ENCODE measurements at places on chromosomes 1 and 21.
A peak's percentile ranks its signal among the peaks of the same experiment; 100 is the strongest.

GRCh38 chr1:26787381-26787705, 407 bp upstream of the PIGV start:
- no peak for DNase-seq

- no peak for DNase-seq
These were observed 54.9 kb upstream of the BACE2 start for GRCh38 chr21:41112740-41113692.

DNA sequence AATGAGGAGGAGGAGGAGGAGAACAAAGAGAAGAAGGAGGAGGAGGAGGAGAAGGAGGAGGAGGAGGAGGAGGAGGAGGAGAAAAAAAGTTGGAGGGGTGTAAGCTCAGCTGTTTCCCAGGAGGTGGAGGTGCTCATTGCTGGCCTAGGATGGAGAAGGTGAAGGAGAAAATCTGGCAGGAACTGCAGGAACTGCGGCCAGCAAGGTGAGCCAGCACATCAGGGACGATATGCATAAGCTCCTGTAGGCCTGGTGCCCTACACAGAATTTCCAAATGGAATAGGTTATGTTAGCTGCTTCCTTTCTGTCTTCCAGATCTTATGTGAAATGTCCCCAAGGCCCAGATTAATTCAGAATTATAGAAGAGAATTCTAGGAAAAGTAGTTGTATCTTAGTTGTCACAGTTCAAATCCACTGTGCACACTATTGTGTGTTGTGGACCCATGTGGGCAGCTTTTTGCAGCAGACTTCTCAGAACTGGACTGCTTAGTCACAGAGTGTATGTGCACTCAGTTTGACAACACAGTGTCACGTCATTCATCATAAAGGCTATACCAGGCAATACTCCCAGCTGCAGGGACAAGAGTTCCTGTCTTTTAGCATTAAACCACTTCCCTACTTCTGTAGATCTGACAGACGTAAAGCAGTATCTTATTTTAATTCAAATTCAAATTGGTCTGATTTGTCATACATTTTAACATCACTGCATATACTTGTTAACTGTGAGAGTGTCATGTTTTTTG, 303.7 kb downstream of the HLX start:
- no peak for DNase-seq

DNA sequence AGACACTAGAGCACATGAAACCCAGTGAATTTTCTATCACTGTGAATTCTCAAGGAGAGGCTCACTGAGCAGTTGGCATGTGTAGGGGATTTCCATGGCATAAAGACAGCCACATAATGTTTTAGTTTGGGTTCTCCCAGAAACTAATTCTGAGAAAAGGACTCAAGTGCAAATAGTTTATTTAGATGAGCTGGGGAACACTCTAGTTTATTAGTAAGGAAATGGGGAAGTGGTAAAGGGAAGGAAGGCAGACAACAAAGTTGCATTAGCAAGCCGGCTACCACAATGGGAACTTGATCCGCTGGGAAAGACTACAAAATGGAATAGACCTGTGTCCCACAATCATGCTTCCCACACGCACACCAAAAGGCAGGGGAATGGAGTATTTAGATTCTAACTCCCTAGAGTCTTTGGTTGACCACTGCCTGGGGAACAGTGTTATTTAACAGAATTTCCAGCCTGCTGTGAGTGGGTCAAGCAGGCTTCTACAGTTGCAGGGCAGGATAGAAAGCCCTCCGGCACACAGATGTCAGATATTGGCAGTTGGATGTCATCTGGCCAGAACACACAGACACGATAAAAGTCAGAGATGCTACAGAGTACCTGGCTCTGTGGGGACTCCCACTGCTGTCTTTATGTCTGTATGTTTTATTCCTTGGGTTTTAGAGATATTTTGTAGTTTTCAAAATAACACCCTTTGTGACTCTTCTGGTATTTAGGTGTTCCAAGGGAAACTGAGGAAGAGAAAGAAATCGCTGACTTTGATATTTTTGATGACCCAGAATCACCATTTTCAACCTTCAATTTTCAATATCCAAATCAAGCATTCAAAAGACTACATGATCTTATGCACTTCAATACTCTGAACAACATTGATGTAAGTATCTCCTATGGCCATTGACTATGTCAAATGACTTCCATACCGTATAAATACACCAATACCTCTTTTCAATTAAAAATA, 150.1 kb downstream of the PLA2G4A start:
- DNase-seq = no peak

DNA sequence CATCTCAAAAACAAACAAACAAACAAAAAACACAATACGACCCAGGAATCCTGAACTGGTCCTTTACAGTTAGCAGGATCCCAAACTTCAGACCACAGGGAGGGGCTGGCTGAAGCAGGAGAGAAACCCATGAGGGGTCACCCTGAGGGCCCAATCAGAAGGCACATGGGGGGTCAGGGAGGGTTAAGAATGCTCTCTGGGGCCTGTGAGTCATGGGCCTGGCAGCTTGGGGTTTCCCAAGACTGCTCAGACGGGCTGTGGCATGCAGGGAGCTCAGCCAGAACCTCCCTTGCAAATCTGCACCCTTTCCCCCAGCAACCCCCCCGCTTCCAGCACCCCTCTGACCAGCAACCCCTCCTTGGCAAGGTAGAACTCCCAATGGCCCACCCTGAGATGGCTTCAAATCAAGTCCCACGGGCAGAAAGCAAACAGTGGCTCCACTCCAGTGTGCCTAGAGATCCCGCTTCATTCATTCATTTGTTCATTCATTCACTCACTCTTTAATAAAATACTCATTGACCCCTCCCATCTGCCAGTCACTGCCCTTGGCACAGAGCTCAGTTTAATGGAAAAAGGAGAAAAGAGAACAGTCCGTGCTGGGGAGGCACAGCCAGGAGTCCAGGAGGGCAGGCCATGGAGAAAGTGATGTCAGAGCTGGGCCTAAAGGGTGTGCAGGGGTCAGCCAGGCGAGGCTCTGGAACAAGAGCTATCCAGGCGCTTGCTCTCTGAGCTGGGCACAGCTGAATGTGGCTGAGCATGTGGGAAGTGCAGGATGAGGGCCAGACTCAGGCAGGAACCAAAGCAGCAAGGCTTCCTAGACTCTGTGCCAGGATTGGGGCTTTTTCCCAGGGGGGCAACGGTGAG, 8.2 kb downstream of the UQCRHL start:
- DNase-seq = no peak

GRCh38 chr1:229171934-229172333, 99.0 kb upstream of the RAB4A start:
- DNase-seq = no peak

- DNase-seq = peak; percentile 60
These were observed 79.0 kb downstream of the GALNT2 start for GRCh38 chr1:230145953-230146476.

GRCh38 chr1:147809236-147809635, 48.8 kb upstream of the GJA5 start:
- DNase-seq = no peak

GRCh38 chr21:42913476-42913875, 12.0 kb downstream of the ERVH48-1 start:
- DNase-seq = no peak

DNA sequence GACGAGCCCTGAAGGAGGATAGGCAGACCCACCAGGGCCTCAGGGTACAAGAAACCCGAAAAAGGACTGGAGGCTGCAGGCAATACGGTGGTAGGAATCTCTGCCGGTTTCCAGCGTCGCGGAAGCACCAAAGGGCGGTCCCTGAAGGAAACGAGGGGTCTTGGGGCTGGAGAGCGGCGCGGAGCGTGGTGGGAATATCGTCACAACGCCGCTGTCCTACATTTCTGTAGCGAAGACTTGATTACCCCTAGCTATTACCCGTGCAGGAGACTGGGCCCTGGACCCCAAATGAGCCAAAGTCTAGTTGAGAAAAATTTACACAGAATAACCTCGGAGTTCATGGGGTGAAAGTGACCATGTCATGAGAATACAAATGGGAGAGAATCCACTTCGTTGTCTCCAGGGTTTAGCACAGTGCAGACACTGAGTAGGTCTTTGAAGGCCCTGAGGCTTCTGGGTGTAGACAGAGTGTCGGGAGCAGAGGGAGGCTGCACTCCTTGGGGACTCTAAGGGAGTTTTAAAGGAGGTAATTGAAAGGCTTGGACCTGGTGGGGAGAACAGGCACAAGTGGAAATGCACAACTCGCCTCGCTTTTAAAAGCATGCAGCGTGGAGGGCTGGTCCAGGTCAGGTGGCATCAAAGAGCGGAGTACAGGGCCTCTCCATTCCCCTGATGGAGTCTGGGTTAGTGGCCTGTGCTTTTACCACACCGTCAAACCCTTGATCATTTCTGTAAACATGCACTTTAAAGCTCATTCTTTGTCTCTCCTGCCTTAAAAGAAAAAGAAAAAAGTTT, 1.5 kb downstream of the ATP1A1 start:
- DNase-seq = no peak

DNA sequence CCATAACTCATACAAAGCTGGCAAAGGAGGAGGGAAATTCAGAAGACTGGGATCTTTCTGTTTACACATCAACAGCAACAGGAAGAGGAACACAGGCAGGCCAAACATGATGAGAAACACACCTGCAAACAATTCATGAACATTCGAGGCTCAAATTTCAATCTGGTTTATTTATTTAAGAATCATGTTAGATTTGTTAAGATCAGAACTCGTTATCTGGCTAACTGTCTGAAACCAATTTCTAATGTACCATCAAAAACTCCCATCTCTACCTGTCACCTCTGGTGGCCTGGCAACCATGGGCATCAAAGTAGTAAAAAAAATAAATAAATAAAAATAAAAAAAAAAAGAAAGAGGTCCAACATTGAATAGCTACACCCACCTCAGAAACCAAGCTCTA, 9.8 kb downstream of the LBR start:
- no peak for DNase-seq

DNA sequence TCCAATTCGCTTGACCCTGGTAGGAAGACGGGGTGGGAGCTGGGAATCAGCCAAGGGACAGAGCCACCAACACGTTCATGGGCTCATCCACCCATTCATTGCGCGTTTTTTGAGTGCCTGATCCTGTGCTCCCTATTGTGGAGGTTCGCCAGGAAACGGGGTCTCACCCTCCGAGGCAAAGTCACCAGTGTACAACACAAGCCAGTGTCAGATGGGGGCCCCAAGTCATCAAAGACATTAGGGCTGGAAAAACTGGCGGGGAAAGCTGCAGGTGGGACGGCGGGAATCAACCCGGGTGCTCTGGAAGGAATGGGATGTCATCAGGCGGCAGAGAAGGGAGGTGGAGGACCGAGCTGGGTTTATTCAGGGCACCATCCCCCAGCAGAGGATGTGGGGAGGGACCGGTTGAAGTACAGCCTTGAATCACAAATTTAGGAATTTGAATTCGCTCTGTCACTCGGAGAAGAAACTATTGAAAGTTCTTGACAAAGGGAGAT, 667 bp upstream of the NID1 start:
- no peak for DNase-seq

- DNase-seq = no peak
These were observed 105.7 kb upstream of the PLPPR5 start for GRCh38 chr1:99110140-99111041.

GRCh38 chr1:25430967-25431881, 527 bp downstream of the MACO1 start:
- DNase-seq = peak; percentile 86

GRCh38 chr1:35845766-35846165, 37.2 kb upstream of the AGO1 start:
- DNase-seq = no peak

DNA sequence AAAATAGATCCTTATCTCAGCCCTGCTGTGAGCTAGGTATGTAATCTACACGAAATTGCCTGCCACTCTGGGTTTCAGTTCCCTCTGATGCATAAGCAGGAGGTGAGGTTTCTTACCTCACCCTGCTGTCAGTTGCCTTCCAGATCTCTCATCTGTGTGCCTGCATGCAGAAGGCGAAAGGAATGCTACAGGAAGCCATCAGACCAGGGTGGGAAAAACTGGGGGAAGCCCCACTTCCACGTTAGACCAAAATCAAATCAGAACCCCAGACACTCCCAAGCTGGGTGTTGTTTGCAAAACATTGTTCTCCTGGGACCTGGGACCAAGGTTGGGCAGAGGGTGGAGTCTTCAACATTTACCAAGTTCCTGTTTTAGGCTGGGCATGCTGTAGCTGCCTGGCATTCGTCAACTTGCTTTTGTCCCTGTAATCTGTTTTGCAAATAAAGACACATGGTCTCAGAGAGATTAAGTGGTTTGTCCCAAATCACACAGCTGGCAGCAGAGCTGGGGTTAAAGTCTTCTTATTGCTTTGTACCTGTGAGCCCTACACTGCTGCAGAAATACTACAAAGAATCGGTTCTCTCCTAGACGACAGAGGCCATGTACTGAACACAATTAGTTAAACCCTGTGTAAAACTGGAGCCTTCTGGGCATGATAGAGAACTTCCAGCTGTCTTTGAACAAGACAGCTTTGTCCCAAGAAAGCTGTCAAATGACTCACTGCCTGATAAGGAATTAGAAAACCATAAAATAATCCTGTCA, 389.7 kb upstream of the RUNX1 start:
- no peak for DNase-seq

DNA sequence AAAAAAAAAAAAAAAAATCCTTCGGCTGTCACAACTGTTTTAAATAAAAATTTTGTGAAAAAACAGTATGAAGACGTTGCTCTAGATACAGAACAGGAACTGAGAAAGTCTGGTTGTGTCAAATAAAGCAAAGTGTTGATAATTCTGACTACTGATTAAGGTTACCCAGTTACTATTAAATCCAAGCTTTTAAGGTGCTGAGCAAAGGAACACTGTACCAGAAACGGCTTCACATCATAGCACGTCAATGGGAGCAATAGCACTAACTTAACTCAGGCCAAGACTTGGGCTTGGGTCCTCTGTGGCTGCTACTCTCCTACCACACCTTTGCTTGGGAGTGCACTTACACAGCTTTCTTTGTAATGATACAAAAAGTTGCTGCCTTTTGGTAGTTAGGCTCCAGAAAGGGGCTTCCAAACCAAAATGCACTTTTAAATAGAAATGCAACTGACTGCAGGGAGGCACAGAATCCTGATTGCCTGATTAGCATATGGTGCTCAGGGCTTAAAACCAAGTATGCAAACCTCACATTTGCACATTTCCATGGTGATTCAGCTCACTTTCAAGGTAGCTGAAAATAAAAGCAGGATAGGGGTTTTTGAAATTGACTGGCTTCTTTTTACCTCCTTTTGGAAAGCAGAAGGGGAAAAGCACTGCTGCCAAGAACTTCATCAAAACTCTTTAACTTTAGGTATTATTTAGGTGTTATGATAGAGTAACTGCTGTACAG, 6.3 kb downstream of the MCL1 start:
- no peak for DNase-seq

DNA sequence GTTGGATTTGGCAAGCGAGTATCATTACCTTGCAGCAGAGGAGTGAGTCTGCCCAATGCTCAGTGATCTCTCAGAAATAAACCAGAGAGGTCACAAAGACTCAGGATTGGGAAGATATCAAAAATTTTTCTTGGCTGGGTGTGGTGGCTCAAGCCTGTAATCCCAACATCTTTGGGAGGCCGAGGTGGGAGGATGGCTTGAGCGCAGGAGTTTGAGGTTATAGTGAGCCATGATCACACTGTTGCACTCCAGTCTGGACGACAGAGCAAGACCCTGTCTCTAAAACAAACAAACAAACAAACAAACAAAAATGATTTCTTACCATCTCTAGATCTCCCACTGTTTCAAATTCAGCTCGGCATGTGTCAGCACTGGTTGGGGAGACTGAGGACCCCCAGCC, 13.3 kb upstream of the BECN2 start:
- DNase-seq = no peak
